ELR (cell line): ENCODE measurements at places on chromosomes 4 and X.
A peak's percentile ranks its signal among the peaks of the same experiment; 100 is the strongest.

GRCh38 chr4:142909908-142910307, 63.8 kb upstream of the INPP4B start:
- no peak for DNase-seq

DNA sequence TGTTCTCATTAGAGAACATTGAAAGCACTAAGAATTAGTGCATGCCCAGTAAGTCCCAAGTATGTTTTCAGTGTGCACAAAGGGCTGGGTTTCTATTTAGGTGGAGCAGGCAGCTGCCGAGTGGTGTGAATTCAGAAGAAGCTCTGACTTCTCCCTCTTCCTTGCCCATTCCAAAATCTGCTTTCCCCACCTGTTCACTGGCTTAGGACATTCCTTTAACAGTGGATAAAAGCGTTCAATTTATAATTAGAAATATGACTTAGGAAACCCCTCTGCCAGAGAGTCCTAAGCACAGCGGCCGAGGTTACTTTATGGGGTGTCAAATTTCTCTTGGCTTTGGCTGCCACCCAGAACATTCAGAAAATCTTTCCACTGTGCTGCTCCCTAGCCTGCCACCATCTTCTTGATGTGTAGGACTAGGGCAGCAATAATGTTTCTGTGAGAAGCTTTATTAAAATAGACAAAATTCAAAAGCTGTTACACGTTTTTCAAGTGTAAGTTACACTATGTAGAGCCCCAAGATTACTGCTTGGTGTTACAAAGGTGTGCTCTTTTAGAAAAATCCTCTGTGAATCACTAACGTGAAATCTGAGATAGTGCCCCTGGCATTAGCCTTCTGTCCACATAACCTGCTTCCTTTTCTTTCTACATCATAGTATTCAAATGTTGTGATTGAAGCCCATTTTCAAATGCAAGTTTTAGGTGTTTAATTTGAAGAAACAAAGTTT, 191.6 kb upstream of the ANKRD50 start:
- peak; percentile 51 for DNase-seq

- DNase-seq, result no peak
Measured at GRCh38 chrX:68409194-68409593, 24.1 kb downstream of the OPHN1 start.

- DNase-seq, result no peak
Measured at GRCh38 chr4:144298519-144298918, 158.0 kb upstream of the GYPA start.

DNA sequence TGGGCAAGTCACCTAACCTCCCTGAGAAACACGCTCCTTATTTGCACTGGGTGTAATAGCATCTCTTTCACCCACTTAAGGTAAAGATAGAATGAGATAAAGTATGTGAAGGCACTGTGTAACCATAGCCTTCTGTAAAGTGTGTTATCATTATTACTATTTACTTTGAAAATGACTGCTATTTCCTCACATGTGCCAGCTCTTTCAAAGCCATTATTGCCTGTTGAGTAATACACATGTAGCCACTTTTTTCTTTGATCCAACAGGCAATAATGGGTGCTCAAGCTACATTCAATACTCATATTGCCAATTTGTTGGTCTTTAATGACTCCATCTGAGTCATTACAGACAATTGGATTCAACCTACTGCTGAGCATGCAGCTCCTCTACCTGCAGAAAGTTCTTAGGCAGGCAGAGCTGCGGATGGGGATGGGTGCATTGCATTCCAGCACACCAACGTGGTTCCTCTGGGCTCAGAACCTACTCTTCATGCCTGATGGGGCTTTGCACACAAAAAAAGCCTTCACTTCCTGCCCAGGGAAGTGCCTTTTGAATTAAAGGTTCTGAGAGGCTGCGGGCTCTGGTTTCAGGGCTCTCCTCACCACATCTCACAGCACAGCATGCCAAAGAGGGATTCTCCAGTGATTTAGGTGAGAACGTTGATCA, 9.7 kb downstream of the PTCHD1 start:
- no peak for DNase-seq

GRCh38 chrX:2398064-2398656, 102.6 kb downstream of the DHRSX start:
- DNase-seq, result peak; percentile 79

DNA sequence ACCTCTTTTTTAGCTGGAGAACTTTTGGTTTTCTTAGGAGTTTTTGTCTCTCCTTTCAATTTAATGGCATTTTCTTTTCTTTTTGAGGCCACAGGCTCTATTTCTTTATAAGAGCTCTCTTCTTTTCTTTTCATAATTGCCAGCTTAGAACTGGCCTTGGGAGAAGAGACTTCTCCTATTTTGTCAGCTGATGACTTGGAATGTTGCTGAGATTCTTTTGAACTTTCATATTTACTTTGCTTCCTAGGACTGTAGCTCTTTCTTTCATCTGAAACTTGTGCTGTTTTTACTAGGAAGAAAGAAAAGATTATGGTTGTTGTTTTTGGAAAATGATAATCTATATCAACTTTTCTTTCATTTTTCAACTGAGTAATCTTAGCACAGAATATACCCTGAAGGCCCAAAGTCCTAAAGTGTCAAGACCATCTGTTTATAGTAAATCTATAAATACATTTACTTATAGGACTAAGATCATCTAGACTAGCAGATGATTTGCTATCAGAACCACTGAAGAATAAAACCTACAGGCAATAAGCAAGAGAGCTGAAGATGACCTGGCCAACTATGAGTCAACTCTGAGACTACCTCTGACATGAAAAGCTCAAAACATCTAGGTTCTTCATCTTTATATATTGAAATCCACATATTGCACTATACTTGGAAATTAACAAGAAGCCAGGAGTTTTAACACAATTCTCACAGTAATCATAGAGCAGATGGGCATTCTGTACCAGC, 45.6 kb downstream of the RFC1 start:
- peak; percentile 62 for DNase-seq

DNA sequence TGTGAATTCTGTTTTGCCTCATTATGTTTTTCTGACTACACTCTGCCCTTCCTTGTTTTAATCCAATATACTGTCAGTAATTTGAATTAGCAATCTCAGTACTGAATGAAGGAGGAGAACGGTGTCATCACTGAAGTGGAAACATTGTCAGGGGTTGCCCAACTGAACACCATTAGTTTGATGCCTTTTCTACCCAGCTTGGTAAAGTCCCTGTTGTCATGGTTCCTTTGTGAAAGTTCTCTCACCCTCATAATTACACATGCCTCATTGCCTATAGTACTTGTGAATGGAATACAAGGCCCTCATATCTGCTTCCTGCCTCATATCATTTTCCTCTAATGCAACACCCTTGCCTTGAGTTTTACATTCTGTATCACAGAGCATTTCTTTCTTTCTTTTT, 76.9 kb downstream of the RRAGB start:
- DNase-seq, result no peak

GRCh38 chrX:12984603-12985319, 9.9 kb downstream of the TMSB4X start:
- DNase-seq, result peak; percentile 30

GRCh38 chrX:84666086-84666485, 163.8 kb upstream of the HDX start:
- DNase-seq, result no peak

DNA sequence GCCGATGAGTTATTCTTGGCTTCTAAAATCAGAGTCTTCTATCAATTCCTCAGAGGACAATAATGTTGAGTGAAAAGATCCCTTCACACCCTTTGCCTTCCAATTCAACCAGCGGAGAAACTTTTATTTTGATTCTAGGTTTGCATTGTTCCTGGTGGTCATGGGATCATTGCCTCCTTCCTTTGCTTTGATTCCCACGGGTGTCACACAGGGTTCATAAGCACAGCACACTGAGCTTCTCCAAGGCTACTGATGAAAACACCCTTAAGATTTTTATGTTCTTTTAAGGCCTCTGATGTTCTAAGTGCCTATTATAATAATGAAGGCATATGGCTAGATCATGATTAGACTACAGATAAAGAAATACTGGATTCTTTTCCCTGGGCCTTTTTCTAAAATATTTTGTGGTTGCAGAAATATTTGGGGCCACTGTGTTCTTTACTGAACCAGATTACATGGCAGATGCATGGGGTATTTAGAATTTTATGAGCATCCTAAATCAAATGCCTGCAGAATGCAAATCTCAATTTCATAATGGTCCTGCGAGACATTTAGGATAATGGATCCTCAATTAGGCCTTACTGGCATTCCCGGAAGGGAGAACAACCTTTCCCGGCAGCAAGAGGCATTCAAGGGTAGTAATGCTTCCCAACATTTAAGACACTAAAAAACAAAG, 43.9 kb upstream of the FGFBP2 start:
- DNase-seq, result no peak

- DNase-seq, result no peak
Measured at GRCh38 chr4:26131711-26132110, 189.1 kb upstream of the RBPJ start.
